ENCODE measurements at places on chromosomes 16 and 17. TPM values are rescaled to one million over a fixed set of nuclear protein-coding genes. Genes with fewer than 3 reads are reported as not detected.

NDUFAF8 gene
- 51.9 TPM for total RNA-seq

ERBB2 gene
- 38.3 TPM for total RNA-seq

KRT40 gene
- total RNA-seq, result not detected

TEX2 gene
- total RNA-seq, result 13.3 TPM

PDIA2 gene
- 0.09 TPM for total RNA-seq

Data from pericardium fibroblast (primary cell).